ENCODE measurements at places on chromosomes 2 and 18.

DNA sequence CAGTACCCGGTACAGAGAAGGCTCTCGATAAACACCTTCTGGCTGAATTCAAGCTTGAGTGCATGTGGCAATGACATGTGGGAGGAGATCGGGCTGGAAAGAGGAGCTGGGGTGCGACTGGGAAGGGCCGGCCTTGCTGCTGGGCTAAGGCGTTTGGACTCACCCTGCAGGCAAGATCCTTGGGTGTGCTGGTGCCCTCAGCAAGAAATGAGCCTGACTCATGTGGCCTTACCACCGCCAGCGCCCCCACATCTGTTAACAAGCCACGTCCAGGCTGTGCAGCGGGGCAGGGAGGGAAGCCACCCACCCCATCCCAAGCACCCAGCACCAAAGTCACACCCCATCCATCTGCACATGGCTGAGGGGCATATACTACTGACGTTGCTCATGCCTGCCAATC lies 1.3 kb downstream of the HS1BP3 start:
- no peak for DNase-seq

GRCh38 chr2:7014174-7014640 lies 97.0 kb downstream of the RNF144A start:
- no peak for DNase-seq

GRCh38 chr2:158655628-158656027 lies 139.5 kb upstream of the DAPL1 start:
- no peak for DNase-seq

DNA sequence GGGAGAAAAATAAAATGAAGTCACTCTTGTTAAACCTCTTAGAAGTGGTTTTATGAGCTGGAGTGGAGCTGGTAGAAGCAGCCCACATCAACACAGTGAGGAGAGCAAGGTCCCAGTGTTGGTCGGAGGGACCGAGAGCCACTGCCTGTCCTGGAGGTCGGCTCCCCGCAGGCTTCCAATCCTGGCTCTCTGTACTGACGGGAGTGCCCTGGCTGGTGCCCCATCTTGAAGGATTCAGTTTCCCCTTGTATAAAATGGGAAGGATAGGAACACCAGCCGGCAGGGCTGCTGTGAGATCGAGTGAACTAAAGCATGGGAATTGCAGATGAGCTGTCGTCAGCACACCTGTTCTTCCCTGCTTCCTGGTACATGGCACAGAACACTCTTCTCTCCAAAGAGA lies 104.3 kb upstream of the ID2 start:
- DNase-seq: no peak

DNA sequence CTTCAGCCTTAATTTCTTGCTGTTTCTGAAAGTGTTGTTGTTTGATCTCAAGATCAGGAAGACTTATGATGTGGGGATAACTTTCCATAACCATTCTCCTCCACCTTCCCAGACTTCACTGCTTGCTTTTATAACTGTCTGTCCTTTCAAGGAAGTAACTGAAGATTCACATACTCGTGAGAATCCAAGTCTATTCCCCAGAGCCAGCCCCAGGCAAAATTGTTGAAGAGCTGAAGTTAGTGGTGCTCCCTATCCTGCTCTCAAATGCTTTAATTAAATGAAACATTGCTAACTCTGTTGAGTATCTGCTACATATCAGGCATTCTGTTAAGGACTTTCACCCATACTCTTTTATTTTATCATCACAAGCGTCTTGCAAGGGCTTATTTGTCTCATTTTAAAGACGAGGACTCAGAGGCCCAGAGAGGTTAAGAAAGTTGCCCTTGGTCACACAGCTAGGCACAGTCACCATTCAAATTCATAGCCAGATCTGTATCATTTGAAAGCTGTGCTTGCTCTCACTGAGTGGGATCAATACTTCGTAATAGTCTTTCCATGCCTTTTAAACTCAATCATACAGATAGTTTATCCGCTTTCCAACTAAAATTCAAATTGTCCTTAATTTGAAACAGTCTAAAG lies 189.8 kb upstream of the TCF4 start:
- DNase-seq: no peak

DNA sequence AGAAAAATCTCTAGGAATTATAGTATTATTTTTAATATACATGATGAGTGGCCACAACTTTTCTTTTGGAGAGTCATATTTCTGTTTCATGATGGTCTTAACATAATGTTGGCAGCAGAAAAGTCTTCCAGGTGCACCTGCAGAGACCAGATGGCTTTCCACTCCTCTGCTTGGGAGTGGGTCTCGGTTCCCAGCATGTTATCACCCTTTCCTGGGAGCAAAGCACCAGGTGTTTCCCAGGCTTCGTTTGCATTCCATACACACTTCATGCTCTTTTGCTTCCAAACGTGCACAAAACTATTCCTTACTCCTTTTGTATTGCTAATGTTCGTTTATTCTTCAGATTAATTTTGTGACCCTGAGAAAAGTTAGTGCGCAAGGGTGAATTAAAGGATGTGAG lies 305.2 kb downstream of the CDH2 start:
- no peak for DNase-seq

GRCh38 chr2:97958184-97958583 lies 37.6 kb downstream of the TMEM131 start:
- DNase-seq: no peak

GRCh38 chr2:226703514-226703913 lies 96.1 kb downstream of the IRS1 start:
- DNase-seq: no peak

DNA sequence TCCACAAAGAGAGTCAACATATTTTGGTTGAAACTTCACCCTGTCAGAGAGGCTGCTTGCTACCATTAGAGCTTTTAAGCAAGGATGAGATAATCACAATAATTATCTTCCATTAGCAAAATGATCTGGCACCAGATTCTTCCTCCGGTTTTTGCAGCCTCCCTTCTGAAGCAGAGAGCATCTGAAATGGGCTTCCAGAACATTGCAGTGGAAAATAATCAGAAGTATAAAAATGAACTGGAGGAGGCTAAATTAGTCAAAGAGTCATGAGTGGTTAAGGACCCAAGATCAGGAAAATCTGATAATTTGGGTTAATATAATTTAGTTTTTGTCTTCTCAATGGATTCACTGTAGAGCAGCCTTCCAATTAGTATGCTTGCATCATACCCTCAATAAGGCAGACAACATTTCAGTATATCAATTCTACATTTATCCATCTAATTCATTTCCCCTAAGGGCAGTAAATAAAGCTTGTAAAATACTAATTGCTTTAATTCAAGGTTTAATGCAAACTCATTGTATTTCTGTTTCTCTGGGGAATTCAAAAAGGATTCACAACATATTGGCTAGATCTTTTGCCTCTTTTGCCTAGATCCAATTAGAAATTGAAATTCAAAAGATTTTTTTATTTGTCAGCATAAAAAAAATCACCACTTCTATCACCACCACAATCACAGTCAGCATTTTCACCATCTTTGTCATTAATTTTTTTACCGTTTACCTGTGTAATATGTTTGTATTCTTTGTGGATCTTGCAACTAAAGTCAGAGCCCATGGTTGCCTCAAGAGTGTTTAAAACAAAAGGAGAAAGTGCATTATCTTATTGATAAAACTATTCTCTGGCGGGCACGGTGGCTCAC lies 537.2 kb upstream of the DCC start:
- DNase-seq: no peak

- DNase-seq: no peak
Measured at GRCh38 chr2:166895243-166895642, 7.0 kb downstream of the XIRP2 start.

DNA sequence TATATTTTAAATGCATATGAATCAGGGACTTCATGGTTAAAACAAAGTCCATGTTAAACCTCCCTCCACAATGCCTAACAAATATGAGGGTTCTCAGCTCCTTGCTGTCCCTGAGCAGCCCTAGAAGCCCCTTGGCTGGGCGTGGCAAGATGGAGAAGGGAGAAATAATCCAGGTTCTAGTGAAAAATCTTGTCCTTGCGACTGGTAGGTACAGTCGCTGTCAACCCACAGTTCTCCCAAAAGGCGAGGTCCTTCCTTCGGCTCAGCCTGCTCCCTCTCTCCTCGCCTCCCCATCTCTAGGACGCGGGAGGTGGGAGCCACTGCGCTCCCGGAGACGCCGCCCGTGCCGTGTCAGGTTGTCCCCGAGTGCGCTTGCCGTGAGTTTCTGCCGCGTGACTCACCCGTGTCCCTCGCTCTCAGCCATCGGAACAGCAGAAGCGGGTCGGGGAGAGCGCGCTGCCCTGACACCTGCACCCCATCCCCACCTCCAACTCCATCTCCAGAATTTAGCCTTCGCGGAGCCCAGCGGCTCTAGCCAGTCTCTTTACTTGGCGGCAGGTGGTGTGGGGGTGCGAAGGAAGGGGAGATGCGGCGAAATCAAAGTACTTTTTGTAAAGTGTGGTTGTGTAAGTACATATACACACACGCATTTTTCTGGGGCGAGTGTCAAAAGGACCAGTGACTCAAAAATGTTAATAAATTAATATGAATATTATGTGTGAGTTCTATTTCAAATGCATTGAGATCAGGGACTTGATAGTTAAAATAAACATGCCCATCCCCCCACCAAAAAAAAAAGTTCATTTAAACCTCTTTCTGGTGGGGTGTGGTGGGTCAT lies 65.1 kb upstream of the TMEM17 start:
- DNase-seq: no peak

DNA sequence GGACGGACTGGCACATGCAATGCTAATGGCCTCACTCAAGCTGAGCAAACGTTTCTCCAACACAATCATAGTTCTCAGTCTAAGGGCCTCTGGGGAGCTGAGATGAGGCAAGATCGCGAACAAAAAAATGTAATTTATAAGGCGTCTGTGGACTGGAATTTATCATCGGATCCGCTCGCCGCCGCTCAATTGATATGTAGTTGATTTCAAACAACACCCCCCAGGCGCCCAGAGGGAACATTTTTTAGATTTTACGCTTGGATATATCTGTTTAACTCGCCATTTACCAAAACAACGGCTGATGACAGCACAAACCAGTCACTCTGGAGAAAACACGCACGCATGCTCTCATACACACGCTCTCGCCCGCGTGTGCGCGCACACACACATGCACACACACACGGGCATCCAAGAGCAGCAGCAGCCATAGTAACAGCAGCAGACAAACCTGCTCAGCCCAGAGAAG lies 335.8 kb downstream of the SMAD2 start:
- DNase-seq: no peak

DNA sequence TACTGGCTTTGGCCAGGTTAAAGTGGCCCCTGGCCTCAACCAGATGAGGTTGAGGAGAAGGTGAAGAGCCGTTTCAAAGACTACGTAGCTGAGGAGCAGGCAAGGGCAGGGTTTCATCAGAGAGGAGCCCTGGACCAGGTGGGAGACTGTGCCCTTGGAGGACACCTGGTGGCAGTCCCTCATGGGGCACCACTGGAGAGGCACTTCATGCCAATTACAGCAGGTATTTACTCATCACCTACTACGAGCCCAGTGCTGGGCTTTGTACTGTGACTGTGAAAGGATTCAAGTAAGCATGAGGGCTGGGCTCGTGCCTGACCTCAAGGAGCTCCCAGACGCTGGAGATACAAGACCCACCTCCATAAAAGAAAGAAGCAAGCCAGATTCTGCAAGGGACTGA lies 37.6 kb downstream of the SMAD7 start:
- DNase-seq: no peak

DNA sequence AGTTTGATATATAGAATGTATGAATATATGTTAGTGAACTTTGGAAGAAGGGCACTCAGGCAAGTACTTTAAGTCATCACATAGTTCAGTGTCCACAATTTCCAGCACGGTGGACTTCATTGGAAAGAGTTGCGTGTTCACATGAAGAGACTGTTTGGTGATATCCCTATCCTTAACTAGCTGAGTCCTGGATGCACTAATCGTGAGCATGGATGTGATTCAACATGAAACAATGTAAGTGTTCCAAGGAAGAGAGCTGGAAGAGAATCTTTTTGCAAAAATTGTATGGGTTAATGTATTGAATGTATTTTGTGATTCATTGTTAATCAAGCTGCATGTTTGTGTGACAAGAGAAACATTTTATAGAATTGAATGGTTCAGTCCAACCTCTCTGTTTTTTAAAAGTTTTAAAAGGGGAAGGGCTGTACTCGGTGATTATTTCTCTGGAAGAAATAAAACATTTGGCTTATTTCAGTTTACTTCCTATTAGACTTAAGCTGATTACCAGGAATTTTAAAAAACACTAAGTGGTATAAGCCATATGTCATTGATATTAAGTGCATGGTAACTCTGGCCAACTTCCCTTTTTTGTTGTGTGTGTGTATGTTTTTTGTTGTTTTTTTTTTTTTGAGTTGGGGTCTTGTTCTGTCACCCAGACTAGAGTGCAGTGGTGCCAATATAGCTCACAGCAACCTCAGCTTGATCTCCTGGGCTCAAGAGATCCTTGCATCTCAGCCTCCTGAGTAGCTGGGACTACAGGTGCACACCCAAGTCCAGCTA lies 8.6 kb downstream of the XRCC5 start:
- DNase-seq: no peak

- DNase-seq: no peak
Measured at GRCh38 chr2:239529313-239530015, 128.6 kb upstream of the HDAC4 start.

GRCh38 chr18:75293591-75293990 lies 83.0 kb downstream of the TSHZ1 start:
- no peak for DNase-seq

- no peak for DNase-seq
Measured at GRCh38 chr18:42632801-42633200, 482.7 kb downstream of the RIT2 start.

- DNase-seq: no peak
Measured at GRCh38 chr18:30271716-30272115, 770.8 kb downstream of the DSC3 start.

All from keratinocyte (primary cell).